ENCODE measurements at places on chromosomes 6 and 20.

- peak; percentile 47 for DNase-seq
These were observed 80.2 kb upstream of the ASF1A start for GRCh38 chr6:118813775-118814174.

GRCh38 chr6:157985378-157986155 lies 3.9 kb downstream of the SYNJ2 start:
- no peak for DNase-seq

DNA sequence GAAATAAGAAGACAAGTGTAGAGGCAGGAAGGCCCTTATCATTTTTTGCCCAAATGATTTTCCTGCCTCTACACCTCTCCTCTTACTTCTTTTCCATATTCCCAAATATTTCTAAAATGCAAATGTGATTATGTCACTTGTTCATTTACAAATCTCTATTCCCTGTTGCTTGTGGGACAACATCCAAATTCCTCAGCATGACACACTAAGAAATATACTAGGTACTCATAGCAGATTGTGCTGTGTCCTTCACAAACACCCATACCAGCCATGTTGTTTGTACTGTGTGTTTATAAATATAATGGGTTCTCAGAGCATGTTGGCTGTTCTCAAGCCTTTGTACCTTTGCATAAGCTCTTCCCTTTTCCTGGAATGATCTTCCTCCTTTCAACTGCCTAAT lies 17.7 kb upstream of the FYN start:
- DNase-seq, result no peak

DNA sequence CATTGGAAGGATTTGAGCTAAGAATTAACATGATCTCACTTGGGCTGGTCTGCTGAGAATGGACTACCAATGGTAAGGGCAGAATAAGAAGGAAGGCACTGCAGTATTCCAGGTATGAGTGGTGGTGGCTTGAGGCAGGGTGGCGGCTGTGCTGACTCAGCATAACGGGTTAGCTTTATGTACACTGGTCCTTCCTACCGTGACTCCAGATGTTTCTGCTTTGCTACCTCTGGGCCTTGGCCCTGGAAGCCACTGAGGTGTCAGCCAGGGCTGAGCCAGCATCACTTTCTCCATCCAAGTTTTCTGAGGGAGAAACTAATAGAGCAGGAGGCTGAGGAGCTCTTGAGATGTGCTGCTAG lies 12.9 kb upstream of the BTN3A3 start:
- no peak for DNase-seq

DNA sequence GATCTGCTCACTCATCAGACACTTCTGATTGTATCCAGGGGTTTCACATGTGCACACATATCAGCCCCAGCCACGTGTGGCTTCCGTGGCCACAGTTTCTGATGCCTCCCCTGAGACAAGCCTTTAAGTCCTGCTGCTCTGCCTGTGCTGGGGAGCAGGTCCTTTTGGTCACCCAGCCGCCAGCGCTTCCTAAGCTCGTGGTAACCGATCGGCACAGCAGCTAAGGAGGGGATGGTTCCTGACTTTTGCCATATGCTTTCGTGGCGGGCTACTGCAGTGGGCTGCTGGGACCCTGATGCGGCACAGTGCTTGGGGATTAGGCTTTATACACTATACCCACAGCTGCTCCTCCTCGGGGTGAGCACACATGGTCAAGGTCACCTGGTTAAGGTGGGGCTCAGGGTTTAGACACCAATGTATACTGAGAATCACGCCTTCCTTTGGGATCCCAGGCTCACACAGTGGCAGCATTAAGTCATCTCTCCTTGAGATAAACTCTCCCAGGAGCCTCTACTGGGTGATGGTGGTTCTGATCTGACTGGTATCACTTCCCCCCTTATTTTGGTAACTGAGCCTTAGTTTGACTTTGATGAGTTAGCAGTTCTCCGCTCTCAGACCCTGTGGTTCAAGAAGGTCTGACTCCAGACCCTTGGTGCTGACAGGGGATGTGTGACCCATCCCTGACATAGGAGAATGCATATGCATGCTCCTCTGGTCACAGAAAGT lies 85.9 kb upstream of the KCNG1 start:
- DNase-seq, result no peak

GRCh38 chr20:51022803-51023616 lies at the start of gene KCNG1:
Gene KCNG1 (minus strand): TSS chr20:51023107. CDS start chr20:51010338, 12,769 bp downstream.
- DNase-seq, result peak; percentile 52

GRCh38 chr6:104473021-104473429 lies 386.7 kb downstream of the HACE1 start:
- DNase-seq, result no peak

DNA sequence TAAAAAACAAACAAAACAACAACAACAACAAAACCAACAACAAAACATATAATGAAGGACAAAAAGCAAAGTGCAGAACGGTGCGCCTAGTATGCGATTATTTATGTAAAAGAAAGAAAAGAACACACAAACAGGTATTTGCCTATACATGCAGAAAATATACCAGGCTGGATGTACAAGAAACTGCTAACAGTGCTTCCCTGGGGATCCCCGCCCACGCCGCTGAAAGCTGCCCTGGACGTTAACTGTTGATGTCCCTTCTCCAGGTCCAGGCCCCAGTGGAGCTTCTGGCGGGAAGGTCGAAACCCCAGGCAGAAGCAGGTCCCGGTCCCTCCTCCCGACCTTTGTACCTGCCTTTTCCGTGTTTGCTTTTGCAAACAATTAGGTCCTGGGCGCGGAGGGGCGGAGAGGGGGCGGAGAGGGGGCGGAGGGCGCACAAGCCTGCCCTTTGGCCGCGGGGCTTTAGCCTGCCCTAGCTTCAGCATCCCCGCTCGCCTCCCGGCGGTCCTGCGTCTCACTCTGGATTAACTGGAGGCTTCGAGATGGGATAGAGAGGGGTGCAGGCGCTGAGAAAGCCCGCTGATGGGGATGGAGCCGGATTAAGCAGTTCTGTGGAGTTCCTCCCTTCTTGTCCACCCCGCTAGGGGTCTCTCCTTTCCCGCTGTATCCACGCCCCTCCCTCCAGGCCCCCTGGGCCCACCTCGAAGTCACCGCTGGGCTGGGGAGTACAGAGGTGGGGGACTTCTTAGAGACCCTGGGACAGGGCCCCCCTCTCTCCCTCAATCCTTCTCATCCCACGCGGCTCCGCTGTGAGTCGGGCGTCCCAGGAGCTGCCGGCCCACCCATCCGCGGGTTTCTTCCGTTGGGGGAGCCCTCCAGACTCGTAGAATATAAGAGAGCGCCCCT lies 8.2 kb upstream of the AHCY start:
- no peak for DNase-seq

DNA sequence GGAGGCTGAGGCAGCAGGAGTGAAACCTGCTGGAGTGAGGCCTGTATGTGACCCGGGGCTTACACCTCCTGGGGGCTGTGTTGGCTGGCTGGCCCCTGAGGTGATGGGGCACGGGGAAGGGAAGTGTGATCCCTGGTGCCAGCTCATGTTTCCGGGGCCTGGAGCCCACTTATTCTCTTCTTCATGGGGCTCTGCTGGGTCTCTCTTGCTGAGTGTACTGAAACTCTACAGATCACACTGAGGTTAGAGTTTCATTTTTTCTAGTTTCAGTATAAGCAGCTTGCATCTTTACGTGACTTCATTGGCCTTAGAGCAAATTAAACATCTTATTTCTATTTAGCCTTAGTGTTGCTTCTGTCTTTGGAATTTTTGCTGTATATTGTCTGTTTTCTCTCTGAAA lies 96.2 kb downstream of the ANKS1A start:
- no peak for DNase-seq

- DNase-seq, result no peak
These were observed 11.0 kb upstream of the HIVEP1 start for GRCh38 chr6:12001004-12001705.

DNA sequence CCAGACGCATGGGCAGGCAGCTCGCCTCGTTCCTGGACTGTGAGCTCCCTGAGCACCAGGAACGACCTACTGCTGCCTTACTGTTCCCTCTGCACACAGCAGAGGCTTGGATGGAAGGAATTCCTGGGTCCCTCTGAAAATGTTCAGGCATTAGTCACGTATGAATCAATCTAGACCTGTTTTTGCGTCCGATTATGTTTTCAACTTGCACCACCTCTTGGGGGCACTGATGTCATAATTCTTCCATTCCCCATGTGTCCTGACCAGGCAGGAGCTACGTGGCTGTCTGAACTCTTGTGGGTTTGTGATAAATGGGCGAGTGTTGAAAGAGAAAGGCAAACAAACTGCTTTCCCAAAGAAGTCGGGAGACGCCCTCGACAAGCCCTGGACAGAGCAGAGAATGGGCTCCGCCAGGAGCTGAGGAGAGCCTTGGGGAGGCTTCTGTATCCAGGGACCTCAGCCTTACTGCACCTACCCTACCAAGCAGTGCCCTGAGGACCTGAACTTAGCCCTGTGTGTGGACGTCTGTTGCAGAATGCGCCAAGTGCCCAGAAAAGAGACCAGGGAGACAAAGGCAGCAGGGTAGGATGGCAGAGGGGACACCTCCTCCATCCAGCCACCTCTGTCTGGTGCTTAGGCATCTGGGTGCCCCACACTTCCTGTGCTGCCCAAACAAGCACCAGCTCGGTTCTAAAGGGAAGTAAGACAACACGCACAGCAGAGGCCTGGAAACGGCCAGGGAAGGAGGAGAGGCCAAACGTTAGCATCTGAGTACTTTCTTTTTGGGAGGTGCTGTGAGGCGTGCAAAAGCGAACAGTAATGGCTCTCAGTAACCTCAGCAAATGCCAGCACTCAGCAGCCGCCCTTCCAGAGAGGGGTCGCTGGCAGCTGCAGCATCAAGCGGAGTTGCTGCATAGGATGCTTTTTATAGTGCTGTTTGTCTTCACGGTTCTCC lies 124.2 kb downstream of the LY86 start:
- DNase-seq, result peak; percentile 90
